NCI-H2029 treated with DMSO at 0.1 percent for 48 hours (cell line): ENCODE measurements at places on chromosomes 2 and 18.

GRCh38 chr2:168097431-168097830 lies 150.0 kb downstream of the STK39 start:
- no peak for DNase-seq

DNA sequence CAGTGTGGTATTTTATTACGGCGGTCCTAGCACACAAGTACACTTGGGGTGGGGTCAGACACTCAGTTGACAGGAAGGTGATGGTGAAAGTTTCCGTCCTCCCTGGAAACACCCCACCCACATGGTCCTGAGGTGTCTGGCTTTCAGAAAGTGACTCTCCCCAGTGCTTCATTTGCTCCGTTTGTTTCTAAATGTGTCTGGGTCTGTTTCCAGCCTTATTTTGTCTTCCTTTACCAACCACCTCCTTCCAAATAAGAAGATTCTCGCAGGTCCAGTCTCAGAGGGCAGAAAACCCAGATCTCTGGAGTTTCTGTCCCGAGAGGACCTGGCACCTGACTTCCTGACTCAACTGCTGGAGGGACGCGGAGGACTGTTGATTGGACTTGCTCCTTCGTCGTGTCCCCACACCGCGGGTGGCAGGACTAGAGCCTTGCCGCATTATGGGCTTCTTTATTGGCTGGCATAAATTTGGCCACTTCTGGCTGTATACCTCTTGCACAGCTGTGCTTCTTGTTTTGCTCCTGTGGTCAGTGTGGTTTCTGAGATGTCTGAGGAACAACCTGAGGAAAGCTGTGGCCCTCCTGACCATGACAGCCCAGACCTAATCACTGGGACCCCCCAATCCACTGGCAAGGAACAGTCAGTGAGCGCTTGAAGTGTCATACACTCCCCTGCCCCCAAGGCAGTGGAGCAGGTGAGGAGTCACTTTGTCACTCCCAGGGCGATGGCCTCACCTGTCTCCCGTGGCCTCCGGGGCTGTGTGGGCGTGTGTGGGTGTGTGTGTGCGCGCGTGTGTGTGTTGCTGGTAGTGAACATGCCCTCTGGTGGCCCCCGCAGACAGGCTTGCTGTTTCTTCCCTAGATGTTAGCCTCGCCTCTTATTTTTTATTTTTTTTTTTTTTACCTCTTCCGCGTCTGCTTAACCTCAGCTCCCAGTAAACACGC lies 45.6 kb downstream of the MEX3C start:
- no peak for DNase-seq

DNA sequence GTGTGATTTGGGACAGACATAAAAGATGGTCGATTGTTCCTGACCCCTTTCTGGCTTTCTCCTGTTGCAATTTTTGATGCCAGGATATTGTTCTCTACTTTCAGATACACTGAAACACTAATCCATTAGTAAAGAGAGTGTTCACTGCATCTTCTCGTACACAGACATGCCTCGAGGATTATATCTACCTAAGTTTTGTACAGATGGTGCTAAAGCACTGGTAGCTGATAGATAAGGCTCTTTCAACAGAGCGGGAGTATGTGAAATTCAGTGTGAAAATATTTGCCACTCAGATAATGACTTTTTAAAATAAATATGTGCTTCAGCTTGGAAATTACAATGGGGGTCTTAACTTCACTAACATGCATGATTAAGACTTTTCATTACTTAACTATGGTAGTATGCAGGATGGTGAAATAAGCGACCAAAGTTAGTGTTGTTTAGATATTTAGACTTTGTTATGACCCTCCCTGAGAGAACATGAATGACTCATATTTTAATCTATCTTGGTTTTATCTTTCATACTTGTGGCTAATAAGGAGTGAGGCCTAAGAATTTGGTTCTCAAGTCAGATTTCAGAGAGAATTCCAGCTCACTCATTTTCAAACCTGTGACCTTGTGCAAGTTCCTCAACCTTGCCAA lies 474.9 kb downstream of the NRXN1 start:
- DNase-seq: no peak

DNA sequence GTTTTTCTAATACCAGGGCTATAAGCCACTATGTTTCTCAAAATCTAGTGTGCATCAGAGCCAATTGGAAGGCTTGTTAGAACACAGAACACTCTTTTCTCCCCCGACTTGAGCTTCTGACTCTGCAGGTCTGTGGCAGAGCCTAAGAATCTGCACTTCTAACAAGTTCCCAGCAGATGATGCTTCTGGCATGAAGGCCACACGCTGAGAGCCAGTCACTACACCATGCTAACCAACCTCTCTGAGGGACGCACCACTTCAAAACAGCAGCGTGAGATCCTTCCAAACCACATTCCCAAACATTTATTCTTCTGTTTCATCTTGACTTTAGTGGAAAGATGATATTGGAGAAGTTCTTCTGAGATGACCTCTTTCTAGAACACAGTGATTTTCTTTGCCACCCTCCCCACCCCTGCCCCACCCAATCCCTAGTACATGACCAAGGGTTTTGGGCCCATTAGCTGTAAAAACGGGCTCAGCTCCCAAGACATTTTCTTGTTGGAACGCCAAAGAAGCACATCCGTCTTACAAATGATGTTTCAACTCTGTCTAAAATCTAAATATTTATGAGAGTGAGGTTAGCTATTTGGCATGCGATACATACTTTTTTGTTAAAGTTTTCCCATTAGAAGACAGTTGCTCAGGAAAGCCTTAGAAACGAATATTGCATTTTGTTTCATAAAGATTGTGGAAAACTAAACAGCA lies 391.9 kb downstream of the TMEM182 start:
- DNase-seq: no peak

DNA sequence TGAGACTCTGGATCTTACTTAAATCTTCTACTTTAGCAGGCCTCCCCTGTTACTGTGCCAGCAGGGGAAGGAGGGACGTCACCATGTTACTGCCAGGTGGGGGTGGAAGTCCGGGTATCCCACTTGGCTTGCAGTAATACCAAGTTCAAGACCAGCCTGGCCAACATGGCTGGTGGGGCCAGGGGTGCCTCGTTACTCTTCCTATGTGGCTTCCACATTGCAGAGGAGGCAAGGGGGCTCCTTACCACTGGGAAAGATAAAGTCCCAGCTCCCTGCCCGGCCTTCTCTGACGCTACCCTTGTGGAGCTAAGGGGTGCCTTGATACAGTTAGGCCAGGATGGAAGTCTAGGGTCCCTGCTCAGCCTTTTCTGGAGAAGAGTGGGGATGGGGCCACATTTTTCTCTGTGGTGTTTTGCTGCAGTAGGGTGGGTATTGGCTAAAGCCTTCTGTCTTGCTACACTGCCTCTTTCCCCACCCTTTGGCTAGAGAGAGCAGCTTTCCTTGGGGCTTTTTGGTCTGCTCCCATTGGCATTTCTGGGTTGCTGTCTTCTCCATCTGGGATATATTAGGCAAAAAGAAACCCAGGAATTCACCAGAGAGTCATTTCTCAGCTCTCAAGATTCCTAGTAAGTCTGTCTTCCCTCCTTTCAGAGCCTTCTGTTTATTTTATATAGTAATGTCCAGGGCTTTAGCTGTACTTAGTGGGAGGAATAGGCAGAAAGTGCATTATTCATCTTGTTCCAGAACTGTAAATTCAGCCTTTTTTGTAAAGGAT lies 21.9 kb downstream of the ELMOD3 start:
- DNase-seq: no peak

DNA sequence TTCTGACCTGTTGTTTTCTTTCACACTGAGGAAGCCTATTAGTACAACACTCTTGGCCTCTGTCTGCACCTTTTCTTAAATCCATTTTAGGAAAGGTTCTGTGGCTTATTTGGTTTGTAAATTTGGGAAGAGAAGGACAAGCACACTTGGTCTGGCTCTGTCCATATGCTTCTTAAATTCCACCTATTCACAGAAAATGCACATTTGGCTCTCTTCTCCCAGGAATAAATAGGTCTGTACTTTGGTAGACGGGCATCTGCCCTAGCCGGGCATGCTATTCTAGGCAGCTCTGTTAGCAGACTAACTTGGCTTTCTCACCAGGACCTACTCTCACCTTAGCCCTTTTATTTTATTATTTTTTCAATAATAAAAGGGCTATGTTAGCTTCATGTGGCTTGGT lies 1211.8 kb upstream of the SLC39A10 start:
- DNase-seq: no peak

- no peak for DNase-seq
Measured at GRCh38 chr2:128379021-128380015, 60.6 kb upstream of the HS6ST1 start.

- no peak for DNase-seq
Measured at GRCh38 chr2:112621790-112622527, 23.8 kb upstream of the SLC20A1 start.

- no peak for DNase-seq
Measured at GRCh38 chr2:120236791-120237190, 13.6 kb upstream of the TMEM185B start.

DNA sequence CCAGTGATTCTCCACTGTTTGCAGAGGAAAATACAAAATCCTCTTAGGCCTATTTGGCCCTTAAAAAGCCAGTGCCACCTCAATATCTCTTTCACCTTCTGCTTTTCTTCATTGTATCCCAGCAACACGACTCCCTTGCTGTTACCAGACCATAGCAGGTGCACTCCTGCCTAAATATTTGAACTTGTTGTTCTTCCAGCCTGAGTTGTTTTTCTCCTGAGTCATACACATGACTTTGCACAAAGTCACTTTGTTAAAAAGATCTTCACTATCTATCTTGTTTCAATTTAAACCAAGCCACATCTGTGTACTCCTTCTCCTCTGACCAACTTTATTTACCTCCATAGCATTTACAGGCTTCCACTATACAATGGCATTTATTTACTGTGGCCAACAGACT lies 103.6 kb downstream of the LRRTM4 start:
- DNase-seq: no peak

- no peak for DNase-seq
Measured at GRCh38 chr2:72291059-72291458, 143.4 kb upstream of the CYP26B1 start.

DNA sequence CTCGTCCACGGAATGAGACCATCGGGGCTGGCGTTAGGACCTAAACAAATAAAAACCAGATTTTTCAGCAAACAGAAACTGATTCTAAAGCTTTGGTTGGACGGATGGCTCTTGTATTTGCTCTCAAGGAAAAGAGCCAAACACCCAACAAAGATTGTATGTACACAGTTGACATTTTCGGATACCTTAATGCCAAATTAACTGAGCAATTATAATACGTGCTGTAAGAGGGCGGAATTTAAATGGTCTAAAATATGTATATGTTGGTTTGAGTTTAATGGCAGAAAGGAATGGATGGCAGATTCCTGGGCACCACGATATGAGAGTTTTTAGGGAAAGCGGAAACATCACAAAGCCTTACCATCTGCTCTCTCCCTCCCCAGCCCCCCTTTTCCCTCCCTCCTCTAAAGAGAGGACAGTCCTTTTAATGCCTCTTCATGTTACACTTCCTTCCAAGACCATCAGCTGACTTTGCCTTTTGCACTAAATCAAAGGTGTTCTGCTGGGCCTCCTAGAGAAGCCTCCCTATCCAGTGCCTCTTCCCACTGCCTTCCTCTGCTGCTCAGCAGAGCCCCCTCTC lies 33.3 kb downstream of the STAT1 start:
- DNase-seq: peak; percentile 83

DNA sequence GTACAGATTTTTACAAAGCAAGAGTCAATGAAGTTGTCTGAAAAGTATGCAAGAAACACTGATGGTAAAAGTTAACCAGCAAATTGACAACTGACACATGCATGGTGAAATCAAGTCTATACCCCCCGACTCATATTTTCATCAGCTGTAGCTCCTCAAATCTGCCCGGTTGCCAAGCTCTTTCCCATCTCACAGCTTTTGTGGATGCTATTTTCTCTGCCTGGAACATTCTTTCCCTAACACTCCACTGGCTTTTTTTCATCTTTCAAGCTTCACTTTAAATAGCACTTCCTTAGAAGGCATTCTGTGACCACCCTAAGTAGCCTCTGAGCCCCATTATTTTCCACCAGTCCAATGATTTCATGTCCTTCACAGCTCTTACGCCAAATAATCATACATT lies 18.1 kb downstream of the NBAS start:
- DNase-seq: no peak

GRCh38 chr2:43898838-43899346 lies 60.1 kb downstream of the ABCG8 start:
- DNase-seq: no peak

DNA sequence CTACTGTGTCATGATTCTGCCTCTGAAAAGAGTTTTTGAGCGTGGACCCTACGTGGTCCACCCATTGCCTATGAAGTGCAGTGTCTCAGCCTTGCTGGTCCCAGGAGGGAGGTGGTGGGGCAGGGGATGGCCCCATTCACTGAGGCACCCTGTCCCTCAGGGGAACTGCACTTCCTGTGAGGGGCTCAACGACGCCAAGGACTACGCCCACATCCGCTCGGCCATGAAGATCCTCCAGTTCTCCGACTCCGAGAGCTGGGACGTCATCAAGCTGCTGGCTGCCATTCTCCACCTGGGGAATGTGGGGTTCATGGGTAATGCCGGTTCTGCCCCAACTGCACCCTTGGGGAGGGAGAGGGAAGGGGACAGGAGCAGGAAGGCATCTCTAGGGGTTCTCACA lies 42.5 kb downstream of the MYO7B start:
- no peak for DNase-seq

- DNase-seq: no peak
Measured at GRCh38 chr2:240958366-240959213, 39.8 kb upstream of the SNED1 start.

DNA sequence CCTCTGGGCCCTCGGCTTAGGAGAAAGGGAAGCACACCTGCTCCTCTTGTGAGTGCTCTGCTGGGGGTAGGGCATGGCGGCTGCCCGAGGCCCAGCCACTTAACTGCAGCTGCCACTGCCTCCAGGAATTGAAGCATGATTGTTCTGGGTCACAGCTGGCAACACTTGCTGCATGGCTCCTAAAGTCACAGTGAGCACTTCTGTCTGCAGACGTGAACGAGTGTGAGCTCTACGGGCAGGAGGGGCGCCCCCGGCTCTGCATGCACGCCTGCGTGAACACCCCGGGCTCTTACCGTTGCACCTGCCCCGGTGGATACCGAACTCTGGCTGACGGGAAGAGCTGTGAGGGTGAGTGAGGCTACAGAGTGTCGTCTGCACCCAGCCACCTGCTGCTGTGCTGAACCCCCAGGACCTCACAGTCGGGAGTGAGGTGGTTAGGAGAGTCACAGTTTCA lies 44.4 kb downstream of the FBLN7 start:
- DNase-seq: peak; percentile 74

DNA sequence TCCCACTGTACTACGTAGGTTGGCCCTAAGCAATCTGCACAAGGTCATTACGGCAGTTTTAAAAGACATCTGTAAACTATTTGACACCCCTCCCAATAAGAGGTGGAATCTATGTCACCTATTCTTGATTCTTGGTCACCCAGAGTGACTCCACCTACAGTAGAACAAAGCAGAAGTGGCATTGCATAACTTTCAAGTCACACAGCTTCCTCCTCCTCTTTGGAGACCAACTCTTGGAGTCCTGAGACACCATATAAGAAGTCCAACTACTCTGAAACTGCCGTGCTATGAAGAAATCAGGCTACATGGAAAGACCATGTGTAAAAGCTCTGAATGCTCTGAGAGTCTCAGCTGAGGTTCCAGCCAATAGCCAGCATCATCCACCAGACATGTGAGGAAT lies 253.5 kb upstream of the CDH20 start:
- no peak for DNase-seq
